ENCODE measurements at places on chromosomes 7 and 10. TPM values are rescaled to one million over a fixed set of nuclear protein-coding genes. Genes with fewer than 3 reads are reported as not detected.

DNA sequence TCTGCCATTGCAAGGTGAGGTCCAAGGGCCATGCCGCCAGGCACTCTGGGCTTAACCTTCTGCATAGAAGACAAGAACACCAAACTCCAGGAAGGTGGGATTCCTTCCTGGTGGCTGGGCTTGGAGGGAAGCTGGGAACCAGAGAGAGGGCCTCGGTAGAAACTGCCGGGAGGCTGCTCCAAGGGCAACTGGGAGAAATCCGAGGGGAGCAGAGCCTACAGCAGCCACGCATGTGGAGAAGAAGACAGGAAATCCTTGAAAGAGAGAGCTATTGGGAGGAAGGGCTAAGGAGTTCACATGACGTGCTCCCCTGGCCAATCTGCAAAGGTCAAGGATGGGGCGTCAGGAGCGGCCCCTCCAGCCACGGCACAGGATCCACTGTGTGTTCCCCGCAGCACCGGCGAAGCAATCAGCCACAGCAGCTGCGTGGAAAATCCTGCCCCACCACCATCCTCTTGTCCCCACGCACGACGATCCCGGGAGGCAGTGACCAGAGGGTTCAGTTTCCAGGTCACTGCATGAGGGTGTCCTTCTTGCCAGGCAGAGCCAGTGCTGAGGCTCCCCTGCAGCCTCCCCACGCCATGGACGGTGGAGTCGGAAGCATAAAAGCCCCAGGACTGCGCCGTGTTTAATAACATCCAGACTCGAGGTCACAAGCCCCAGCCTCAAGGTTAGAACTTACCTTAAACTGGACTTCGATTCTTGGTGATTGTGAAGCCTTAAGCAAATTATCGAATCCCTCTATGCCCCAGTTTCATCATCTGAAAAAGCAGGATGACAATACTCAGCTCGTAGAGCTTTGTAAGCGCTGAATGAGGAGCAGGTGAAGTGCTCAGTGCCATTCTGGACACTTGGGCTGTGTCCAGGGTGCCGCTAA, 8.6 kb upstream of the PPP2R2D start:
- H3K4me3 ChIP-seq: no peak overlapping the region
- H3K27ac ChIP-seq: no peak overlapping the region
- H3K36me3 ChIP-seq: no peaks in the 10 kb centered on the region
- H3K27me3 ChIP-seq: peaks cover 16% of the 10 kb centered on the region

DNA sequence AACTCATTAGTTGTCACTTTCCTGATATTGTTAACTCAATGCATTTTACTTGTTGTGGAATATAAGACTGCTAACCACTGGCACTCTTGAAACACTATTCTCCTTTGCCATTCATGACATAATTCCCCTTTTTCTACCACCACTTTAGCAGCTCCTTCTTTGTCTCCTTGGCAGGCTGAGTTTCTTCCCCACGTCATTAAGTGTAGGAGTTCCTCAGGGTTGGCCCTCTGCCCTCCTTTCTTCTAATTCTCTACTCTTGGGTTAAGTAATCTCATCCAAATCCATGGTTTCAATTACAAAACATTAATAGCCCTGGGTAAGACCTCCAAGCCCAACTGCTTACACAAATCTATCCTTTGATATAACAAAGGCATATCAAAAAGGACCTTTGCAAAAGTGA, 175.1 kb downstream of the HGF start:
- DNase-seq: no peak
- no peaks in the 10 kb centered on the region for H3K27me3 ChIP-seq
- H3K4me3 ChIP-seq: no peak overlapping the region

DNA sequence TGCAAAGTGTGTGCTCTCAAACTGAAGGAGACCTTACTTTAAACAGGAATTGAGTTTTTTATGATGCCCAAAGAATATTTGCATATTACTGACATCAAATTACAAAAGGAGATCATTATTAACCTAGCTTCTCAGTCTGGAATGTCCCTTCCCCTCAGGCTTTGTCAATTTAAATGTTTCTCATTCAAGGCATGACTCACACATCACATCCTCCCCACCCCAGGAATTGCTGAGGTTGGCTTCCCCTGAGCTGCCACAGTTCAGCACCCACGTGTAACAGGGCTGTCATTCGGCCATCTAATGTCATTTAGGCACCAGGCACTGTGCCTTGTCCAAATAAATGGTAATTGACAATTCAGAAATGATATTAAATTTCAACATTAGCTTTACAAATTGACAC, 305.9 kb upstream of the MGMT start:
- no peaks in the 10 kb centered on the region for H3K4me1 ChIP-seq
- H3K4me3 ChIP-seq: no peak overlapping the region
- no peak overlapping the region for H3K27ac ChIP-seq
- peaks cover 3% of the 10 kb centered on the region for H3K27me3 ChIP-seq
- DNase-seq: no peak

DNA sequence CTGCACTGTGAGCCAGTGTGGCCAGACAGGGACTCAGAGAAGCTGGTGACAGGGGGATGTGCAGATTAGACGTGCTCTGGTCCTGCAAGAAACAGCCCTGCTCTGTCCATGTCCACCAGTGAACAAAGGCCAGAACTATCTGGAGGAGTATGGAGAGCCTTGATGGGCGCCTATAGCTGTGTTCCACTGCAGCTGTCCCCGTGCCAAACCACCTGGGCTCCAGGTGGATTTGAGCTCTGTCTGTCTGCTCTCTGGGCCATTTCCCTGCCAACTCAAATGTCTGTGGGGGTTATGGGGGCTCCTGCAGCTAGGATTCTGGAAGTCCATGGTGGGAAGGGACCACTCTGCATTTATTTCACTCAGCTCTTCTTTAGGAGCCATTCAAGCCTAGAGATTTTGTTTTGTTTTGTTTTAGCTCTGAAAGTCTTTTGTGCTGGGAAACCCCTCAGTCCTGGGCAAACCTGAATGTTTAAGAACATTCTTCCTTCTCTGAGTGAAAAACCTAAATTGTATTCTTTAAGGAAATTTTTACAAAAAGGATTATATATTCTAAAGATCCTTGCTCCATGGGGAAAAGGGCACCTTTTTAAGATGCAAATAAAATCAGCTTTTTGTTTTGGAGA, 1039.5 kb upstream of the SORCS1 start:
- no peak overlapping the region for H3K27ac ChIP-seq
- no peak overlapping the region for H3K4me3 ChIP-seq
- H3K36me3 ChIP-seq: no peaks in the 10 kb centered on the region
- DNase-seq: no peak

DNA sequence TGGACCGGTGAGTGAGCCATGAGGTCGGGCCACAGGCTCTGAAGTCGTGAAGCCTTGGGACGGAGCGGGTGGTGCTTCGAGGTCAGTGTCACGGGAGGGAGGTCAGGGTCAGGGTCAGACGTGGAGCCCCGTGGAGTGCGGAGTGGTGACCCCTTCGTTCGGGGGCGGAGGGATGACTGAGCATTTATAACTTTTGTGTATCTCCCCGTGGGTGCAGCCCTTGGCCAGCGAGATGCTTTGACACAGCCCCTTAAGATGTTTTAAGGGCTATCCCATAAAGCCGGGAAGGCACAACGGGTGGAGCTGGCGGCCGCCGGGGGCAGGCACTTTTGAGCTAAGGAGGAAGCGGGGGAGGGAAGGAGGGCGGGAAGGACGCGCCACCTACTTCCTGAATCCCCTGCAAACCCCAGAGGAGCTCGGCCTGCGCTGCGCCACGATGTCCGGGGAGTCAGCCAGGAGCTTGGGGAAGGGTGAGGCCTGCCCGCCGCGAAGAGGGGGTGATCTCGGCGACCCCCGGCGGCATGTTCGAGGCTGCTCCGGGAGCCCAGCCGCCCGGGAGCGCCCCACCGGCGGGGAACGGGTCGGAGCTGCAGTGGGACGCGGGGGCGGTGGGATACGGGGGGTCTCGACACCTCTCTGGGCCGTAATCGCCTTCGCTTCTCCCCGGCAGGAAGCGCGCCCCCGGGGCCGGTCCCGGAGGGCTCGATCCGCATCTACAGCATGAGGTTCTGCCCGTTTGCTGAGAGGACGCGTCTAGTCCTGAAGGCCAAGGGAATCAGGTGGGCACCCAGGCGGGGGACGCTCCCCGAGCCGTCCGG, at the start of gene GSTO1:
GSTO1 (plus strand) TSS at position 400 of the 818 bp plus-strand sequence; CDS start at position 437, 37 bp downstream.
- H3K36me3 ChIP-seq: peaks cover 23% of the 10 kb centered on the region
- H3K4me1 ChIP-seq: peaks cover 55% of the 10 kb centered on the region
- H3K4me3 ChIP-seq: peak within 1 kb of the TSS; percentile 97
- H3K27ac ChIP-seq: peak within 1 kb of the TSS; percentile 96
- H3K27me3 ChIP-seq: 0 out of 2 replicates have a peak, but pooled peaks cover 2% of the 10 kb centered on the region

DNA sequence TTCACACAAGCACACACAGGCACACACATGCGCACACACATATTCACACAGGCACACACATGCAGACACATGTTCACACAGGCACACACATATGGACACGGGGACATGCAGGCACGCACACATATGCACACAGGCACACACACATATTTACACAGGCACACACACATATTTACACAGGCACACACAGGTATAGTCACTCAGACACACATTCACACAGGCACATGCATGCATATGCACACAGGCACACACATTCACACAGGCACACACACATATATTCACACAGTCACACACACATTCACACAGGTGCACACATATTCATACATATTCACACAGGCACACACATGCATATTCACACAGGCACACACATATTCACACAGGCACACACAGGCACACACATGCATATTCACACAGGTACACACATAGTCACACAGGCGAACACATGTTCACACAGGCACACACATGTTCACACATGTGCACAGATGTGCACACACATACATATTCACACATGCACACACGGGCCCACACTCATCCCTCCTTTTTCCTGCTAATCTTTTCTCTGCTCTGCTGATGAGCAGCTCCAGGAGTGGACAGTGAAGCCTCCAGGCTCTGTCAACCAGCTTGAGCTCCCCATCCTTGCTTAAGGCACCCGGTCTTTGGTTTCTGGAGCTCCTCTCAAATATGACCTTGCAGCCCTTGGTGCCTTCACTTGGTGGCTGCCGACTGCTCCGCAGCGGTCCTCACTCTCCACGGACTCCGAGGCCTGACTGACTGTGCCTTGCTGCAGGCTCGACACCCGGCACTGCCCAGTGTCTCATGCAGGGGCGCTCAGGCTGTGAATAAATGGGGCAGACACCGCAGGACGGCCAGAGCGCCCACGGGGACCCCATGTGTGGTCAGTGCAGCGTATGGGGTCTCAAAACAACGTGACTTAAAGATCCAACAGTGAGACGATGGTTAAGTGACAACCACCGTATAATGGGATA, 581.2 kb upstream of the MGMT start:
- H3K4me3 ChIP-seq: no peak overlapping the region
- no peaks in the 10 kb centered on the region for H3K4me1 ChIP-seq
- H3K36me3 ChIP-seq: no peaks in the 10 kb centered on the region
- H3K27ac ChIP-seq: no peak overlapping the region

GRCh38 chr10:22816298-22816653, 101.9 kb upstream of the PIP4K2A start:
- H3K27ac ChIP-seq: peak overlapping the region; percentile 97
- peaks cover 35% of the 10 kb centered on the region for H3K4me1 ChIP-seq
- H3K36me3 ChIP-seq: peaks cover 5% of the 10 kb centered on the region
- peak overlapping the region; percentile 60 for H3K4me3 ChIP-seq

DNA sequence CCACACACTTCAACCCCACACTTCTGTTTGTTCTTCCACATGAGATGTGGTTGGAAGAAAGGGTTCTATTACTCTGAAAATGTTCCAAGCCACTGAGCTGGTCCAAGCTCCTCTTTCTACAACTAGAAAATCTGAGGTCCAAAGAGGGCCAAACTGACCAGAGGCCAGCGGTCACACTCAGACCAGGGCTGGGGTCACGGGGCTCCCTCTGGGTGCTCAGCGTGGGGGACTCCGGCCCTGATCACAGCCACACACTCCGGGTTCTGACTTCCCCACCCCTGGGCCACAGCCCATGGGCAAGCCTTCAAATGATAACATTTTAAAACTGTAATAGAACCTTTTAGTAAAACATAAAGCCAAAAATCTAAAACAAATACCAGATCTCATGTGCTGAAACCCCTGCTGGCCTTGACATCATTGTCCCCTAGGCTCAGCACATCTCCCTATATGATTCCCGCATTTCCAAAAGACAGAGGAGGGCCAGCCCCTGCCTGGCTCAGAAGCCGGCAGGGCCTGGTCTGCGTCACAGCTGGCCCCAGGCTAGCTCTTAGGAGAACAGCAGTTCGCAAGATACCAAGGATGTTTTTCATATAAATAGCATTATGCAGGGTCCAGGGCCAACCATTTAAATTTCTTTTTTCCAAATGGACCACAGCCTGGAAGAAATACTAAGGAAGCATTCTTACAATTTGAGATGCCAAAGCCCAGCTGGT, 3.3 kb downstream of the CRYGN start:
- H3K36me3 ChIP-seq: no peaks in the 10 kb centered on the region
- peaks cover 8% of the 10 kb centered on the region for H3K4me1 ChIP-seq
- peaks cover 32% of the 10 kb centered on the region for H3K27me3 ChIP-seq
- peak; percentile 29 for DNase-seq
- H3K4me3 ChIP-seq: no peak overlapping the region

The LIPM gene
- not detected for total RNA-seq
